Myocyte (in vitro differentiated cells): ENCODE measurements at places on chromosomes 7 and 10. TPM values are rescaled to one million over a fixed set of nuclear protein-coding genes. Genes with fewer than 3 reads are reported as not detected.

Gene GTF2IRD2
- total RNA-seq: 10.1 and 14.2 TPM in 2 replicates

Gene ICA1
- 0.16 TPM in 1 of 2 replicates, not detected in the other for total RNA-seq

Gene OR6B1
- total RNA-seq: 0.03 TPM in 1 of 2 replicates, not detected in the other

Gene CH25H
- total RNA-seq: 0.36 and 1.0 TPM in 2 replicates

Gene HTR7
- total RNA-seq: 4.2 and 18.2 TPM in 2 replicates

Gene LIPN
- not detected in 2 replicates for total RNA-seq

Gene NPSR1
- not detected in 2 replicates for total RNA-seq

Gene NFE2L3
- 0.88 and 1.2 TPM in 2 replicates for total RNA-seq

Gene C1GALT1
- total RNA-seq: 164 and 171 TPM in 2 replicates

Gene SFRP4
- 5.9 and 7.5 TPM in 2 replicates for total RNA-seq
